ENCODE measurements at places on chromosomes 5 and 9. TPM values are rescaled to one million over a fixed set of nuclear protein-coding genes. Genes with fewer than 3 reads are reported as not detected.

The DAPK1 gene
- total RNA-seq = 131 TPM

DNA sequence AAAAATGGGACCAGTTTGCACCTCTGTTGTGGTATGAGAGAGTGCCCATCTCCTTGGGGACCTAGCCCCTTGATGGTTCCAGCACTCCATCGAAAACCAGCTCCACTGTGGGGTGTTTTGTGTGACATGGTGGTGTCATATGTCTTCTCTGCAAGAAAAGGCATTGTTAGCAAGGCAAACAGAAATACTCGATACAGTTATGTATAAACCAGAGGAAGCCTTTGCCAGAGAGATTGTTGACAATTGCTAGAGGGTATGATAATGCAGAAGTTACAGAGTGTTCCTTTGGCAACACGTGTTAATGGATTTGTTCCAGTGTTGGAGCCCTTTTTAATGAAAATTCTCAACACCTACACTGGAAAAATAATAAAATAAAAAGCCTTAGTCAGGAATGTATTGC lies 270.4 kb upstream of the DMRT1 start:
- no peak for DNase-seq

GRCh38 chr9:98809311-98810101 lies 2.0 kb downstream of the GALNT12 start:
- no peak for DNase-seq

GRCh38 chr5:181130832-181131496 lies at the start of gene OR2V1:
TSS of gene OR2V1 (minus strand) at chr5:181131169. CDS start at chr5:181125304, 5,865 bp downstream.
- no peak for DNase-seq
